ENCODE measurements at places on chromosomes 5 and 9.

- no peak for DNase-seq
Observed at GRCh38 chr9:123465304-123465703, 109.3 kb downstream of the CRB2 start.

DNA sequence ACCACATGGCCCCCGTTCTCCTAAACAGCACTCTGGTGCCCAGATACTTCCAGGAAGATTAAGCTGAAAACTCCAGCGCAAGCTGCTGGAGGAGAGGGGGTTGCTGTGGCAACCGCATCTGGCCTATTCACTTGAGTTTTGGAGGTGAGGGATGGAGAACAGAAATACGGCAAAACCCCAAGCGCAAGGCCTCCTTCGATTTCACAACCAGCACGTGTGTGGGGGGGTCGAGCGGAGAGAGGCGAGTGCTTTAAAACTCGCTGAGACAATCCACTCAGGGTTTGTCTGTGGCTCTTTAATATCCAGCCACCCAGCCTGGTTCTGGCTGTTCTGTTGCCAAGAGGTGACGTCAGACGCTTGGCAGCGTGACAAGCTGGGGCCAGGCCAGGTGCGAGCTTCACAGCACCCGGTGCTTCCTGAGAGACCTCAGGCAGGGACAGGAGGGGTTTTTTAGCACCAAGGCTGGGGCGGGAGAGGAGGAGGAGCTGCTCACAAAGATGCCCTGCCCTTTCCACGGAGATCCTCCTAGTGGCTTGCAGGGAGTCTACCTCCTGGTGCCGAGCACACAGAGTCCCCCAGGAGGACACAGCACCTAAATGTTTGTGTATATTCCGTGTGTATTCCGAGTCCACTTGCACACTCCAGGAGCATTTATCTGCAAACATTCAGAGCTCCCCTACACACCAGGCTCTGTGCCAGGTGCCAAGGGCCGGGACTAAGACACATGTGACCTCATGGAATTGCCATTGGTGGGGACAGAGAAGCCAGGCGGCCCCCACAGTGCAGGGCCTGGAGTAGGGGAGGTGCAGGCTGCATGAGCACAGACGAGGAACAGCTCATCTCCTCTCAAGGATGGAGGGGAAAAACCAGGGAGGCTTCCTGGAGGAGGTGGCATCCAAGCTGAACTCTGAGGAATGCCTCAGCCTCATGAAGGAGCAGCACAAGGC lies 194.6 kb downstream of the OLFM1 start:
- DNase-seq, result no peak

GRCh38 chr5:41968153-41968723 lies 43.2 kb downstream of the FBXO4 start:
- no peak for DNase-seq

DNA sequence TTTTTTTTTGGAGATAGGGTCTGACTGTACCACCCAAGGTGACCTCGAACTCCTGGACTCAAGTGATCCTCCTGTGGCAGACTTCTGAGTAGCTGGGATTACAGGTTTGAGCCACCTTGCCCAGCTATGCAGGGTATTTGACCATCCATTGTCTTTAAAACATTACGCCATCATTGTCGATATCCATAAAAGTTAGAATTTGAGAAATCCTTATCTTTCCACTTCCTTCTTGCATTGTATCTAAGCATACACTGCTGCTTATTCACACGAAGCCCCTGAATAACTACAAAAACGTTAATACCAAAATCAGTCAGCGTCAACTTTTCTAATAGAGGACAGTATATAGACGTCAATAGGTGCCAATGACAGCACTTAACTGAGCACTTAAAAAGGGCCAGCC lies 5.4 kb upstream of the OTULINL start:
- no peak for DNase-seq

GRCh38 chr9:84856181-84856632 lies 186.7 kb downstream of the NTRK2 start:
- DNase-seq, result no peak

DNA sequence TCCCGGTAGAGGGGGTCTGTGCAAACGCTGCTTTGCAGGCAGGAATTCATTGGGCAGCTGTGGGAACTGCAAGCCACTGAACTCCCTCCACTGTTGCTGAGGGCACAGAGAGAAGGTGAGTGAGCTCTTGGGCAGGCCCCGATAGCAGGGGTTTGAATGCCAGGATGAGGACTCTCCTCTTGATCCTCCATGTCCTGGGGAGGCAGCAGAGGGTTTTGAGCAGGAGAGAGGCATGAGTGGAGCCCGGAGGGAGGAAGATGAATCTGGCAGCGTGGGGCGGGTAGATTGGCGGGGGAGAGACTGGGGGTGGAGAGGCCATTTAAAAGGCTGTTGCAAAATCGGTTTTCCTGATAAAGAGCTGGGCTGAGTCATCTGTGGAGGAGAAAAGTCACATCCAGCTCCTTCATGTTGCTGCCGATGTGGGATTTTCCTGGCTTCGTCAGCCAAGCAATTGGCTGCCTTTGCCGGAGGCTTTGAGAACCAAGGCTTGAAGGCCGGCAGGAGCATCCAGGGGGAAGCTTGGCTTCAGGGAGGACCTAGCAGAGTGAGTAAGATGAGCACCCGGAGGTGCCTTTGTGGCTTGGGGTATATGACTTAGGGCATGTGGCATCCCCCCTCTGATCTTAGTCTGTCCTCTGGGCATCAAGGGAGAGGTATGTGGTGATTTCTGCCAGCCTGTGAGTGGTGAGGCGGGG lies at the start of gene SYNPO:
Gene SYNPO, plus strand, starts transcription at position 350 of the 695 bp plus-strand sequence. CDS start 7,616 bp downstream, outside the sequence.
- DNase-seq, result no peak

GRCh38 chr9:122348288-122348777 lies 22.5 kb upstream of the PTGS1 start:
- no peak for DNase-seq

DNA sequence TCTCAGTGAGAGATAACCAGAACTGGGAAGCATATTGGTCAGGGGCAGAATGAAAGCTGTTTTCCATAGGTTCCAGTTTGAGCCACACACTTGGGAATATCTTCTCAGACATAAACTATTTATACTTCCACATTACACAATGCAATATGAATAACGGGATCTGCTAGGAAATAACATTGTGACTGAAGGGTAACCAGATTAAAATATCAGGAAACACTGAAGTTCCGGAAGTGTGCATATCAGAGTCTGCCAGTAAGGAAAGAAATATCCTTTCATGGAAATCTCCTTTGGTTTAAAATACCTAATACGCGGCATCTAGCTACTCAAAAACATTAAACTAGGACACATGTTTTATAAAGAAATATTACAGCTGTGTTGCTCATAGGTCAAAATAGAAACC lies 56.3 kb downstream of the ST8SIA4 start:
- no peak for DNase-seq

DNA sequence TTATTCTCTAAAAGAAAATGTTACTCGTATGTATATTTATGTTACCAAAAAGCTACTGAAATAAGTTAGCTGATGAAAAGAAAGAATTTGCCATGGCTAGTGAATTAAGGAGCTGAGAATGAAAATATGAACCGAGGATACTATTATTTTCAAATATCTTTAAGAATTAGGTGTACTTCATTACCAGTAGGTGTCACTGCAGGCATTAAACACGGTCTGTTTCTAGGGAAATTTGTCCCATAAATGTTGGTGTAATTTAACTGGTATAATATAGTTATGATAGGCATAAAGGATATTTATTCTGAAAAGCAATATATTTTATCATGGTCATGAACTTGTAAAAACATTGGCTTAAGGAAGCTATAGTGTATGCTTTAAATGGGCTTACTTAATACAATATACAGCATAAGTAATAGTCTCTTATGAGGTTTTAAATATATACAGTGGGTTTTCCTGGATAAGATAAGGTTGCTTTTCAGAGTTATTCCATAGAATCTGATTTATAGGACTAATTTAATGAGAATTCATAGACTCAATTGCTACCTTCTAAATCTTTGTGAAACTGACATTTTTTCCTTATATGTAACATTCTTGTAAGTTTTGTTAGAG lies 72.4 kb upstream of the MPDZ start:
- DNase-seq, result no peak

GRCh38 chr9:35000535-35001284 lies 11.2 kb downstream of the DNAJB5 start:
- no peak for DNase-seq

DNA sequence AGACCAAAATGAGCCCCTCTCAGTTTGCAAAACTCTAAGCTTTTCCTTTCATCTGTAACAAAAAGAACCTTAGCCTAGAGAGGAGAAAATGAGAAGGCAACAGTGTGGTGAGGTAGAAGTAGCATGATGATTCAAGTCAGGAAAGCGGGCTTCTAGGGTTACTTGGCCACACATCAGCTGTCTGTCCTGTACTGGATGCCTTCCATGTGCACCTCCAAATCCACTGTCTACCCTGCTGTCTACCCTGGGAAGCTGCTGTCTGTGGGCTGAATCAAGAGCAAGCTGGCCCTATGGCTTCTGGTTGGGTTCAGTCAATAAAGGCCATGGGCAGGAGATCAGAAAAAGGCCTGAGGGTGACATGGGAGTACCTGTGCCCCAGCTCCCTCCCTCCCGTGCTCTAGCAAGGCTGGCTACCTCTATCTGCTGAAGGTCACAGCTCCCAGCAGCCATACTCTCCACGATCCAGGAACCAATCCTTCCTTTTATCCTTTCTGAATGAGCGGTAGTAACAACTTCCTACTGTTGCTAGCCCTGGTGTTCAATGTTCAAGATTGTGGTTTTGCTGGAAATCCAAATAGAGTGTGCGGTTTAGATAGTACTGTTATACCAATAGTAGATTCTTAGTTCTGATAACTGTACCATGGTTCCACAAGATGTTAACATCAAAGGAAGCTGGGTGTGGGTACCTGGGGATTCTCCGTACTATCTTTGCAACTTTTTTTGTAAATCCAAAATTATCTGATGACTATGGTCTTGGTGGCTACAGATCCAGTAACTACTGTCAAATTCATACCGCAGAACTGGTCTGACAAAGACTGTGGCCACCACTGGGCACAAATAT lies 191.0 kb downstream of the ESM1 start:
- DNase-seq, result no peak

- DNase-seq, result no peak
Observed at GRCh38 chr9:114141553-114142402, 13.6 kb upstream of the COL27A1 start.

DNA sequence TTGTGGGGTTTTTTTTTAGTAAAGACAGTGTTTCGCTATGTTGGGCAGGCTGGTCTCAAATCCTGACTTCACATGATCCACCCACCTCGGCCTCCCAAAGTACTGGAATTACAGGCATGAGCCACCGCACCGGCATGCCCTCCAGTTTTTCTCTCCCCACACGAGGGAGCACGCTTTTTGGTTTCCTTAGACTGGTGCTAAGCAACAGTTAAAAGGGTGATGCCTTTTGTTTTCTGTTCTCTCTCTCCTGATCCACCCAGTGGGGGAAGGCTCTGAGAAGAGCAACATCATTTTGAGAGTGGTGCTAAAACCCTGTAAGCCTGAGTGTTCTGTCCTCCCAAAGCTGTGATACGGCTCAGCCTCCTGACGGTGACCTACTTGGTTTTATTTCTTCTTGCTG lies 146.6 kb downstream of the MAN2A1 start:
- no peak for DNase-seq
